ENCODE measurements at places on chromosomes 1 and 21.
A peak's percentile ranks its signal among the peaks of the same experiment; 100 is the strongest.

- no peak for DNase-seq
These were observed 1.7 kb upstream of the SIM2 start for GRCh38 chr21:36697060-36697850.

DNA sequence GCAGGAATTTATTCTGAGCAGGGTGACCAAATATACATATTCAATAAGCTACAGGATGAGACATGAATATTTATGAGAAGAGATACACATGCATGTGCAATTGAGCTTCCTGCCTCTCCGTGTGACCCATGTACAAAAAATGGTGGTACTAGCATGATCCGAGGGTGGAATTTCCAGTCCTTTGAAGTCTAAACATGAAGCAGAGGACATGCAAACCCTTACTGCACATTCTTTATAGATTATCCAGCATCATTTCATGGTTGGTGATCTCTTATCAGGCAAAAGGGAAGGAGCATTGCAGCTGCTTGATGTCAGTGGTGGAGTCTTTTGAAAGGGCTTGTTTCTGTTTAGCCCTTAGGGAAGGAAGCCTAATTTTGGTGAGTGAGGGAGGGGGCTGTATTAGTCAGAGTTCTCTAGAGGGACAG, 448.6 kb downstream of the SETD4 start:
- no peak for DNase-seq

DNA sequence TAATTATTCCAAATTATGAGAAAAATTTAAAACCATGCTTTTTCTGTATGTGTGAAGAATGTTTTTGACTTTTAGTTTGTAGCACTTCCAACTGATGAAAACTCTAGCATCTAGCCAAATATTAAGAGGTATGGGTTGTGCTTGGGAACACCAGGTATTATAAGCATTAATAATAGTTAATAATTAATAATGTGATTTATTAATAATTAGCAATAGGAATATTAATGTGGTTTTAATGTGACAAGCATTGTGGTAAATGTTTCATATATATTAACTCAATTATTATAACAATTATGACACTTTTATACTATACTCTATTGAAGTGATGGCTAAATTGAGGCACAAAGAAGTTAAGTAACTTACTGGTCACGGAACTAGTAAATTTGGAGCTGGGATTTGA, 7.9 kb downstream of the SLC30A7 start:
- no peak for DNase-seq

- DNase-seq, result no peak
These were observed 40.1 kb downstream of the SLC9C2 start for GRCh38 chr1:173562813-173563212.

- DNase-seq, result no peak
These were observed 135.2 kb downstream of the PCBP3 start for GRCh38 chr21:45778686-45779085.

- no peak for DNase-seq
These were observed 749 bp downstream of the AKIRIN1 start for GRCh38 chr1:38991638-38992411.

DNA sequence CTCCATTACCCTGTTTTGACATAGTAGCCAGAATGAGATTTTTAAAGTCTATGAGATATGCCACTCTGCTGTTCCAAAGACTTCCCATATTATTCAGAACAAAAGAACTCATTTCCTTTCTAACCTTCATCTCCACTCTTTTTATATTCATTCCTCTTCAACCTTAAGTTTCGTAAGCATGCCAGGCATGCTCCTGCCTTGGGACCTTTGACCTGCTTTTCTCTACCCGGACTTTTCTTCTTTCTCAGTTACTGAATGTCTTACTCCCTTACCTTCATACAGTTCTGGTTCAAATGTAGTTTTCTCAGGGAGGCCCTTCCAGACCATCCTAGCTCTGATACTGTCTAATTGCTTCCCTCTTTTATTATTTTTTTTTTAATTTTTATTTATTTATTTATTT, 81.1 kb downstream of the TNNI3K start:
- no peak for DNase-seq

DNA sequence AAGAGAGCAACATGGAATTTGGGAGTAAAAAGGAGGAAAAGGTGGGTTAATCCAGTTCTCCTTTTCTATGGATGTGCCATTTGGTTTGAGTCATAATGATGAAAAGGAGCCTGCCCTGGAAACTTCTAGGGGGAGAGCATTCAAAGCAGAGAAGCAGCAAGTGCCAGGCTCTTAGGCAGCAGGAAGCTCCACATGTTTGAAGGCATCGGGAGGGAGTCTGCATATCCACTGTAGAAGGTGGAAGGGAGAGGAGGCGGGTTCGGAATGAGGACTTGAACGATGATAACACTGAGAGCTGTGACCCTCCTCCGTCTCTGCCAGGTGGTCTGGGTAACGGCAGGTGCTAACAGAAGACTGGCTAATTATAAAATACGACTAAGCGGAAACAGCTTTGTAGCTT, 128.2 kb downstream of the RYR2 start:
- DNase-seq, result no peak

- no peak for DNase-seq
These were observed 5.0 kb downstream of the HPDL start for GRCh38 chr1:45331436-45332345.

- DNase-seq, result no peak
These were observed 2.1 kb downstream of the KHDC4 start for GRCh38 chr1:155932081-155932480.

- DNase-seq, result no peak
These were observed 268.7 kb downstream of the PTGER3 start for GRCh38 chr1:70778934-70779333.

GRCh38 chr1:210582205-210582970, 253.7 kb downstream of the HHAT start:
- no peak for DNase-seq

- no peak for DNase-seq
These were observed 38.6 kb downstream of the BRINP2 start for GRCh38 chr1:177209357-177209756.

GRCh38 chr1:228541725-228542124, 54.5 kb downstream of the RNF187 start:
- DNase-seq, result no peak

DNA sequence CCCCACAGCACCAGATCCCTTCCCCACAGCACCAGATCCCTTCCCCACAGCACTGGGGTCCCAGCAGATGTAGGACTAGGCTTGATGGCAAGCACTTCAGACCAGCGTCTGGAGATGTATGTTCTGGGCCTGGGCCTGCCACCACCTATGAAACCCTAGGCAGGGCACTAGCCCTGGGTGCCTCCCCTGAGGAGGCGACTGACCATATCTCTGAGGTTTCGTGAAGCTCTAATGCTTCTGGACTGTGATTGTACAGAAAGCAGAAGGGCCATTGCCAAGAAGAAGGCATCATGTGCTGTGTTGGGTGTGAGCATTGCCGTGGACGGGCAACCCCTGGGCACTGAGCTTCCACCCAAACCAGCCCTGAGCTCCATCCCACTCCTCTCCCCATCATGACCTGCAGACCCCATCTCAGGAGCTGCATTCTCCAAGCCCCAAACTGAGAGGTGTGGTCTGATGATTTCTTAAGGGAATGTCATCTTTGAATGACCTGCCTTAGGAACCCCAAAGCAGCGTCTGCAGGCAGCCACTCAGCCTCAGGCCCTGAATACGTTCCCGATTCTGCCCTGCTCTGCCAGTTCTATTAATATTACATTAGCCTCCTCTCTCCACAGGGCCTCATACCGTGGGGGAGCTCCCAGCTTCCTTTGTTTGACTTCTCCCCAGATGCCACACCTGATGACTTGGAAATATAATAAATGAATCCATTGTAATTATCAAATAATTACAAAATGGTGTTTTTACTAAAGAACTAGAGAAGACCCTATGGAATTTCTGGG, 163.4 kb downstream of the TRIM33 start:
- DNase-seq, result no peak

DNA sequence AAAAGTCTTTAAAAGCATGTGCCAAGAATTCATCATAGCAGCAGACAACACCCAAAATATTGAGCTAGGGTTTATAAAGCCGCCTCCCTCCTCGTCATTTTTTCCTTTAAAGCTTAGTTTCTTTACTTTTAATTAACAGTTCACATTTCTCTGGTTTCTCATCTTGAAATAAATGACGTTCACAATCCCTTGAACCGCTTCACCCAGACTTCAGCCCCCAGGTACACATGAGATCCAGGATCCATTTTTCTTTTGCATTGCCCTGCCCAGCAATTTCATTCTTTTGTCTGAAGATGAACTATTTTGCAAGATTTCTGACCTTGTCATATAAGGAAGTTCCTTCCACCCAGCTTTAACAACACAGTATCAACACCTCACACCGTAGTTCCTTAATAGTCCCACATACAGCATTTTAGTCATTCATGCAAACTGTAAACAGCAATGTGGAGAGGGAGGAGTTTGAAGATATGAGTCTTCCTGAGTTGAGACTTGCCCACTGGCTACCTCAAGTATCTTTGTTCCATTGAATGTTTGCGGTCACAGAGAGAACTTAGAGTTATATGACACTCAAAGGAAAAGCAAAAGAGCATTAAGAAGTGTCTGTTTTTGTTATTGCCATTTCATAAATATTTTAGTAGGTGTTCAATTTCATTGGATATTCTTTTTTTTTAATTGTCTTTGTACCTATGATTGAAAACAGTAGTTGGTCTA, 35.3 kb upstream of the CACYBP start:
- peak; percentile 14 for DNase-seq

GRCh38 chr1:37606481-37607263, 10.9 kb upstream of the GNL2 start:
- no peak for DNase-seq

DNA sequence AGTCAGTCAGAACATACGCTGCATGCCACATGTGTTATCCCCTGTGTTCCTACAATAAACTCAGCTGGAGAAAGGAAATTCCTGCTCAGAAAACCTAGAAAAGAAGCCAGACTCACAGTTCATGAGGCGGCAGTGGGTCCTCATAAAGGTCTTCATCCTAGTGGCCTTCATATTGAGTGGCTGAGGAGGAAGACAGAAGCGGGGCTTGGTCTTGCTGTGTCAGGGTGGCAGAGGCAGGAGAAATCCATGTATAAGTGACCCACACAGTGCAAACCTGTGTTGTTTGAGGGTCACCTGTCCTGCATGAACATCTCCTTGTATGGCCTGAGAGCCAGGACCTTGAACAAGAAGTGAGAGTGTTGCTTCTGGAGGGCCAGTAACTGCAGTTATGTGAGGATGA, 4.0 kb upstream of the WNT3A start:
- no peak for DNase-seq

GRCh38 chr1:190754666-190755065, 277.0 kb upstream of the BRINP3 start:
- no peak for DNase-seq

GRCh38 chr1:160360227-160360695, 6.6 kb upstream of the NHLH1 start:
- DNase-seq, result no peak

GRCh38 chr1:237877631-237878030, 13.1 kb downstream of the ZP4 start:
- no peak for DNase-seq

DNA sequence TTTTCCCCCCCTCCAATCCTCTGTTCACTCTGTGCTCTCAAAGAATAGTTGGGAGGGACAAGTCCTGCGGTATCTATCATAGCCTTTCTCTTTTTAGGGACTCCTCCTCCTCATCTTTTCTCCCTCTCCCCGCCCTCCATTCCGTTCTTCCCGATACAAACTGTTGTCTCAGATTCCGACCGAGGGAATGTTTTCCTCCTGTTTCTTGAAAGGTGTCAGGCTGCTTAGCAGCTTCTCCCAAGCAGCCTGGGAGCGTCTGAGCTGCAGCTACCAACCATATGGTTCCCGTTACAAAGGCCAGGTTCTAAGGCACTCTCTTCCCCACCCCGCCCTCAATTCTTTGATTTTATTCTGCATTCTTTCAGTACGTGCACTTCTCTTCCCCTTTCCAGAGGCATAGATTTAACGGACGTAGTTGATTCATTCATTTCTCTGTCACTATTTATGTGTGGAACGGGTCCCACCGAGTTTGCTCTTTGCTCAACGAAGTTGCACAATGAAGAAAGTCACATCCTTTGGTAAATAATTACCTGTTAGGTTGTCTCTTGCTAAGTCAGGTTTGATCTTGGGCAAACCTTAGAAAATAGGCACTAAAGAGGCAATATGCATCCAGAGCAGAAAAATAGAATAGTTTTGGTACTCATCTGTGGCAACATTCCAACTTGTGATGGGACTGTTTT, 2.8 kb downstream of the ADGRL2 start:
- no peak for DNase-seq

DNA sequence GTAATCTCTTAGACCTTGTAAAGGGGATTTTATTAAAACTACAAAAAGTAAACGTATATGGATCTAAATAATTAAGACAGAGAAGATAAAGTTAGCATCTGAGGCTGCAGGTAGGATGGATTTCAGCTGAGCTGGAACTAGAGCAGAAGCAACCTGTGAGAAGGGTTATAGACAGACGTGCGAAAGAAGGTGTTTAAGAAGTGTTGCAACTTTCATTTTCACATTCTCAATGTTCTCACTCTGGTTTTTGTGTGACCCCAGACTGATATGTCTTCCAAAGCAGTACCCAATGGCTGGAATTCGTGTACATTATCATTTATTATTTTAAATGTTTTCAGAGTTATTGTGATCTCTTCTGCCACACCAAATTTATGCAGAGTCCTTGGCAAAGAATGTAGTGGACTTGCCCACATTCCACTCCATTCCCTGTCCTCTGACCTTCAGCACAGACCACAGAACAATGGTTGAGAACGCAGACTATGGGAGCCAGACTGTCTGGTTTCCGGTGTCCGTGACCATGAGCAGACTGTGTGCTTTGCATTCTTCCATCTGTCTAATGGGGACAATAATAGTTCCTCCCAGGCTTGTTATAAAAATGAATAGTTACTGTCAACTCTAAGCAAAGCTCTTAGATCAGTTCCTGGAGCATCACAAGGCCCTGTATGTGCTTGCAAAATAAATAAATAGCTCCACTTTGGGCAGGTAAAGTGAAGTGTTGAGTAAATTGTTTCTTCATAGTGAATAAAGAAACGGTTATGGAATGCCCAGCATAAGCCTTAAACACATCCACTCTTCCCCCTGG, 140.6 kb upstream of the SAMSN1 start:
- no peak for DNase-seq

- no peak for DNase-seq
These were observed 4.2 kb downstream of the ANGPTL7 start for GRCh38 chr1:11193376-11193775.

DNA sequence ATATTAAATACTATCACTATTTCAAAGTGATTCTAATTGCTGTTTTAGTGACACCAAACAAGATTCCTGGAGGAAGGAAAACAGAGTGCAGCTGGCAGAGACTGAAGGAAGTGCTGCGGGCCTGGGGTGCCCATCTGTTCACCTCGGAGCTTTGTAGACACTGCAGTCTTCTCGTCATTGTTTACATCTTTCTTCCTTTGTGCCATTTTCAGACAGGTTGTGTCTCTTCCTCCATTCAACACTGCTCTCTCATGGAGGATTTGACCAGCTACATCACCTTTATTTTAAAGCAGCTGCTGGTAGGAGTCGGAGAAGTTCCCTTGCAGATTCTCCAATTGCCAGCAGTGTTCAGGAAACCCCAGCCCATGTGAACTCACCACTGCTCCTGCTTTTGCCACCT, 37.3 kb downstream of the ABCA4 start:
- no peak for DNase-seq

All from CD4-positive, alpha-beta T cell treated with Interferon gamma for 1 hour (primary cell).